ENCODE measurements at places on chromosomes 7 and 10.

DNA sequence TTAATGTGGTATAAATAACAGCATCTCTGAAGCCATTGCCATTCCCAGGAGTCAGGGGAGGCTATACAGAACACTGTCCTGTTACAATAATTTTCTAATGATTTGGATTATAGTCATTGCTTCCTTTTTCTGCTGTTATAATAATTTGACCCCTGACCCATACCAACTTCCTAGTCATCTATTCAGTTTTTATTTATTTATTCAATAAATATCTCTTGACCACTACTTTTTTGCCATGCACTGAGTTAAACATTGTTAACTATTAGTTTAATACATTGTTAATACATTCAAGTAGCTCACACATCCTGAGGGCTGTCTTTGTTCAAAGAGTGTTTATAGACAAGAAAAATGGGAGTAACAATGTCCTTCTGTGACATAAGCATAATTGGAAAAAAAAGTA lies 235.5 kb upstream of the MEOX2 start:
- peak; percentile 51 for DNase-seq
- peaks cover 15% of the 10 kb centered on the region for H3K4me1 ChIP-seq
- no peak overlapping the region for H3K4me3 ChIP-seq
- H3K27ac ChIP-seq, result 0 out of 2 replicates have a peak overlapping the region, but pooled peaks have one; percentile 3

DNA sequence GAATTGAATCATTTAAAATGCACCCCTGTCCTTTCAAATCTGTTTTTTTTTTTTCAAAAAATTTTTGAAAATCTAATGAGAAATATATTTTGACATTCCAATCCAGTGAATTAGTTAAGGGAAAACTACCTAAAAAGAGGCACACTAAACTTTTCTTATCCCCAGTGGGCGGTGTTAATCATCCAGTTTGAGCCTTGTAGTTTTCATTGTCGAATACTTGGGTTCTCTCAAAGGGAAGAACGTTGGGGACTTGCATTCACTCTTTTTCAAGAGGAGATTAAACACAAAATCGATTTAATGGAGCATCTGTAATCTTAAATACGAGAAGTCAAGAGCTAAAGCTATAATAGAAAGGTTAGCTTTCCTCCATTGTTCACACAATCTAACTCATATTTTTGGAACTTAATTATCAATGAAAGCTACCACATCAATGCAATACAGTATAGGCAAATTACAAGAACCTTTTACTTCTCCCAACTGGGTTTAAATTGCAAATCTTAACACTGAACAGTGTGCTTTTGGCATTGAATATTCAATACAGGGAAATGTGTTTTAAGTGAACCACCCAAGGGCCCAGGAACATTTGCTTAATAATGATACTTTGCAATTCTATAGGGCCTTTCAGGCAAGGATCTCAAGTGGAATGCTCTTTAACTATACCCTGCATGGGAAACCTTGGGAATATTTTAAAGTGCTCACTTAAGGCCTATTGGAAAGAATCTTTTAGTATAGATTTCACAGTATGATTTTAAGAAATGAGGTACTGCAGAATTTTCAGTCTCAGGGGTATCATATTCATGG lies 13.1 kb upstream of the SP8 start:
- peaks cover 7% of the 10 kb centered on the region for H3K4me1 ChIP-seq
- peaks cover 68% of the 10 kb centered on the region for H3K27me3 ChIP-seq
- H3K4me3 ChIP-seq, result no peak overlapping the region
- H3K27ac ChIP-seq, result no peak overlapping the region
- DNase-seq, result no peak

DNA sequence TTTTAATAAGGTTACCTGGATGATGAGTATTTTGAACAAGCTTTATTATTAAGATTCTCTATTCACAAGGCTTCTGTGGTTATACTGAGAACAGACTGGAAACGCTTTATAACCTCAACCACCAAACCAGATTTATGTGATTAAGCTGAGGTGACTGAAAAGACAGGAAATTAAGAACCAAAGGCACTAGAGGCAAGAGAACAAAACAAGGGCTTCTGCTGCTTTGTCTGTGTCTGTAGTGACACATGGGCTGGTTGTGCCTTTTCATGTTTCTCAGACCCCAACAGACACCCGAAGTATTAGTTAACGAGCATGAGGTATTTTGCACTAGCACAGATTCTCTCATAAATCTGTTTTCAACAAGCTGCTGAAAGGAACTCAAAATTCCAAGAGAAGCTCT lies 64.4 kb downstream of the RAPGEF5 start:
- no peaks in the 10 kb centered on the region for H3K4me1 ChIP-seq
- no peak overlapping the region for H3K4me3 ChIP-seq
- H3K36me3 ChIP-seq, result no peaks in the 10 kb centered on the region
- no peak for DNase-seq

DNA sequence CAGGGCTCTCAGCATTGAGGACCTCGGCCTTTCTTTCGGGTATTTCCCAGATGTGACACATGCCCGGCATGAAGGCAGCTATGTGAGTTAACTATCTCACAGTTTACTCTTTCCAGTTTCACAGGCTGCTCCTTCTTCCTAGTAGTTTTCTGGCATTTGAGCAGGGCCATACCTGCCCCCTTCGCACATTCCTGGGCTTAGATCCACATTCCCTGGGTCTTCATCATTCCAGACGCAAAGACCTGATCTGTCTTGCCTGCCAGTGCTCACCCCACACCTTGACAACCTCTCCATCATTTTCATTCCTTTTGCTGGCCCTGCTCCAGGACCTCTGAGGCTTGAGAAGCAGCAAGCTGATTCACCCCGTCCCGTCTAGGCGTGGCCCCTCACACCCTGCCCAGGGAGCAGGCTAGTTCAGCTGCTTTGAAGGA lies 227.5 kb downstream of the WDR11 start:
- H3K27me3 ChIP-seq, result peaks cover 62% of the 10 kb centered on the region
- no peaks in the 10 kb centered on the region for H3K36me3 ChIP-seq
- no peaks in the 10 kb centered on the region for H3K4me1 ChIP-seq
- no peak overlapping the region for H3K4me3 ChIP-seq
- H3K27ac ChIP-seq, result no peak overlapping the region

GRCh38 chr10:90226517-90226916 lies 525.1 kb downstream of the KIF20B start:
- no peaks in the 10 kb centered on the region for H3K27me3 ChIP-seq
- no peak for DNase-seq
- H3K4me3 ChIP-seq, result no peak overlapping the region
- no peaks in the 10 kb centered on the region for H3K36me3 ChIP-seq
- H3K4me1 ChIP-seq, result peaks cover 40% of the 10 kb centered on the region
- H3K27ac ChIP-seq, result peak overlapping the region; percentile 96

- no peaks in the 10 kb centered on the region for H3K27me3 ChIP-seq
- no peaks in the 10 kb centered on the region for H3K4me1 ChIP-seq
- no peak overlapping the region for H3K4me3 ChIP-seq
- no peak for DNase-seq
Observed at GRCh38 chr7:90994601-90995000, 269.6 kb upstream of the FZD1 start.

GRCh38 chr10:13206546-13207443 lies 27.4 kb downstream of the UCMA start:
- H3K36me3 ChIP-seq, result no peaks in the 10 kb centered on the region
- peak; percentile 9 for DNase-seq
- no peaks in the 10 kb centered on the region for H3K4me1 ChIP-seq
- no peak overlapping the region for H3K27ac ChIP-seq
- H3K4me3 ChIP-seq, result no peak overlapping the region

DNA sequence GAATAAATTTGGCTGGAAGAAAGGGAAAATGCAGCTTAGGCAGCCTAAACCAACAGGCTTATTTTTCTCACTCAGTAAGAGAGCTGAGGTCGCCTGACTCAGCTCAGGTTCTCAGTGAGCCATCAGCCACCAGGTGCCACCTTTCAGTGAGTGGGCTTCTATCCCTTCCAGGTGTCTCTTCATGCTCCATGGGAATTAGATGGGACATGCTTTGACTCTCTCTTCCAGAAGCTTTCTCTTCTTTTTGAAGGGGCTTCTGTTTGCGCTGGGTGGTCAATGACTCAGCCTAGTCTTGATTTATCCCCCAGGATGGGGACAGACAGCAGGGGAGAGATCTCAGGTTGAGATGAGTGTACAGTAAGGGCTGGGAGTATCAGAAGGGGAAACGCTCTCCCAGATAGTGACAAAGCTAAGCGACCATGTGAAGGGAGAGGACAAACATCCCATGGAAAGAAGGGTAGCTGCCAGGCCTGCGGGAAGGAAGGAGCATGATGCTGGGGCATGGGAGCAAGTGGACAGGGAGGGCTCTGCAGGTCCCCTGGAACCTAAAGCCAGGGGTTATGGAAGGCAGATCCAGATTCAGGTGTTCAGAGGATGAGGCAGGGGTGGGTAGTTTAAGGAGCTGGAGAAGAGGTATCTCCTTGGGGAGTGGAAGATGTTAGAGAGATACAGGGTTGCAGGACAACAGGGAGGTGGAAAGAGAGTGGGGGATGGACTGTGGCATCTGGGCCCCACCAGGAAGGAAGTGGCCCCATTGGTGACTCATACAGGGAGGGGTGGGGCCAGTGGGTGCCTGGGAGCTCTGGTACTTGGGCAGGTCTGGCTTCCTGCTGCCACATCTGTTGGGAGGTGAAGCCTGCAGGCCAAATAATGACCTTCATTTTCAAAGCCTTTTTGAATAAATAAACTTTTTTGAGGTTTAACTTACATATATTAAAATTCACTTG lies 32.5 kb downstream of the OGDH start:
- no peak overlapping the region for H3K4me3 ChIP-seq
- H3K27me3 ChIP-seq, result no peaks in the 10 kb centered on the region
- DNase-seq, result peak; percentile 82
- peaks cover 51% of the 10 kb centered on the region for H3K4me1 ChIP-seq
- peak overlapping the region; percentile 98 for H3K27ac ChIP-seq

DNA sequence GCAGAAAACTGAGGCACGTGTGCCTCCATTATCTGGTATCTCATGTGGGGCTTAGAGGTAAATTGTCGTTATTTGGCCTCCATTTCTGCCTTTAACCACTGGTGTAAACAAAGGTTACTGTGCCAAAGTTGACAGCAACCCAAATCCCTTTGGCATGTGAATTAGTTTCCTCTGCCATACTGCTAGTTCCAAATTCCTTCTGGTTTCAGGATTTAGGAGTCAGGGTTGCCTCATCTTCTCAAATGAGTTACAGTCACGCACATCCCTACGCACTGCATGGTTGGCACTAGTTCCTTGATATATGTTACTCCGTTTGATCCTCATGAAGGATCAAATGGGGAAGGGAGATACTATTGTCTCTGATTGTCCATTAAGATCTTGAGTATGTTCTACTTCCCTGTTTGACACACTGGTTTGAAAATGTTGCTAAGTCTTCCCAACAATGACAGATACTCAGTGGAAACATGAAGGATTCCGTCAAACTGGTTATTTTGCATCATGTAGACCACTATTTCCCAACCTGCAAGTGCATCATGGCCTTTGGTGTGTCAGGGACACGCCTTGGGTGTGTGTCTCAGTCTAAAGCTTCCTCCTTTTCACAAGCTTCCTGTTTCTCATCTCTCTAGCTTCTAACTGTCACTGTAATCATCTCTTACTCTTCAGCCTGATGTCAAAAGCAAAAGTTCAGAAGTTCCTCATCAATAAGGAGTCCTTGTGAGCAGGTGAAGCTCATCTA lies at the start of gene LIPN:
TSS of gene LIPN (plus strand) at position 655 of the 736 bp plus-strand sequence. CDS start 1,386 bp downstream, outside the sequence.
- DNase-seq, result no peak
- 0 out of 2 replicates have a peak, but pooled peaks cover 1% of the 10 kb centered on the region for H3K4me1 ChIP-seq
- no peaks in the 10 kb centered on the region for H3K27me3 ChIP-seq
- H3K36me3 ChIP-seq, result no peaks in the 10 kb centered on the region

DNA sequence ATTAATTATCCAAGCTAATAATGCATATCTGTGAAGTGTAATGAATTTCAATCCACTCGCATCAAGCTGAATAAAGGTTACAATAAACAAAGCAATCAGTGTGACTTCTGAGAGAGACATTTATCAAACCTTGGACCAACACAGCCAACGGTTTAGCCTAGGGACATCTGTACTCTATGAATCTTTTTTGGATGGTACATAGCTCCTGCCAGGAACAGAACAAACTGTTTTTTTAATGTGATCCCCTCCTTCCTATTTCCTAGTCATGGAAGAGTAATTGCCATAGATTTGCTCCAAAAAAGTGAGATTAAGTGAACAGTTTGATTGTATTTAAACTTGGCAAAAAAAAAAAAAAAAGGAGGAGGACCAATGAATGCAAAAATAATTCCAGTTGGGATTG lies 11.2 kb upstream of the NRCAM start:
- no peaks in the 10 kb centered on the region for H3K36me3 ChIP-seq
- peaks cover 18% of the 10 kb centered on the region for H3K27me3 ChIP-seq
- H3K4me1 ChIP-seq, result no peaks in the 10 kb centered on the region

- H3K36me3 ChIP-seq, result no peaks in the 10 kb centered on the region
- DNase-seq, result peak; percentile 50
- no peak overlapping the region for H3K27ac ChIP-seq
Observed at GRCh38 chr10:2921956-2922680, 145.2 kb upstream of the PFKP start.

DNA sequence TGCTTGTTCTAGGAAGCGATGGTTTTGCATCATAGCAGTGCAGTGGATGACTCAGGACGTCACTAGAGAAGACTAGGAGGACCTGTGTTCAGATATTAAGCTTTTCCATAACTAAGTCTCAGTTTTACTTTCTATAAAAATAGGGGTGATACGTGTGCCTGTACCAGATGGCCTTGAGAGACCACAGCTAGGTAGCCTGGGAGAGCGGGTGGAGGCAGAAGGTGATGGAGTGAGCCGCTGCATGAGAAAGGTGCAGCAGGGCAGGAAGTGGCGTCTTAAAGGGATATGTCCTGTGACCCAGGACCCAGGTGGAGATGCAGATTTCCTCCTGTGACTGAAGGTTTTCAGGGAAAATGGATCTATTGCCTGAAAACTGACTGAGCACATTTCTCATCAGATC lies 304.9 kb downstream of the CDC14C start:
- peaks cover 6% of the 10 kb centered on the region for H3K27me3 ChIP-seq
- H3K4me3 ChIP-seq, result no peak overlapping the region
- no peak for DNase-seq
- no peaks in the 10 kb centered on the region for H3K4me1 ChIP-seq
- H3K27ac ChIP-seq, result no peak overlapping the region

DNA sequence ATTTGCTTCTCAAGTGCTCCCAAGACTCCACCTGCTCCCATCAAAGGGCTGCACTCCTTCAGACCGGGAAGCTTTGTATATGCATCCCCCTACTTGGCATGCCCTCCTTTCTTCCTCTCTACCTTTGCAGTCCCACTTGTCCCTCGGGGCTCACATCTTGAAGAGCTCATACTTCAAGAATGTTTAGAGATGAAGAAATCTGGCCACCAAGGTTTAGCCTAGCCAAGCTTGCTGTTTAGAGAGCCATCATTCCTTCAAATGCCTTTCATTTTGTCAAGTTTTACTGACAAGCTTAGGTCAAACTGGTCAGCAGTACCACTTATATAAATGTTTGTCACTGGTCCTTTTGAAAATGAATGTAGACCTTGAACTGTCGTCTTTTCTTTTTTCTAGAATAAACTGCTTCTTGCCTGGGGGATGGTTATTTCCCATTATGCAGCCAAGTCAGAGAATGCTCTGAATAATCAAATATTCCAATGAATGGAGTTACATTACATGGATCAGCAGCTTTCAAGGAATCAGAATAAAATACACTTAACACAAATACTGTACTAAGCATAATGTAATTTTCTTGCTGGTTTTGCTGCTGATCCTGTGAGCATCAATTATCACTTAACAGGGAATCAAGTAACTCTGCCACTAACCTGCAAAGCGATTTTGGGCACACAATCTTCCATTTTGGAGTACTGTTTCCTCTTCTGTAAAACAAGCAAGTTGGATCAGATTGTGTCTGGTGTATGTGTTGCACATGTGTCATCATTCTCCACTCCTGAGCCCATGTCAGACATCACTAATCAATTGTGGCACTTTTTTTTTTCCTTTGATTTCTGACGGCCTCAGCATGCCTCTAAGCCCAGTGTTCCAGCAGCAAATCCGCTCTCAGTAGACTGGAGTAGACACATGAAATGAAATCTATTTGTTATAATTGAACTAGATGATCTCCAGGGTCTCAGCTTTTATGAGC lies 357.9 kb downstream of the PTEN start:
- H3K4me1 ChIP-seq, result no peaks in the 10 kb centered on the region
- no peaks in the 10 kb centered on the region for H3K36me3 ChIP-seq
- DNase-seq, result no peak
- no peaks in the 10 kb centered on the region for H3K27me3 ChIP-seq
